Activated CD8-positive, alpha-beta memory T cell treated with anti-CD3 and anti-CD28 coated beads, Interleukin-2, amount 50 U/mL, for 4 hours (primary cell): ENCODE measurements at places on chromosomes 6 and 20.

GRCh38 chr6:157990321-157991066 is 8.8 kb downstream of the SYNJ2 start:
- peak; percentile 50 for DNase-seq

DNA sequence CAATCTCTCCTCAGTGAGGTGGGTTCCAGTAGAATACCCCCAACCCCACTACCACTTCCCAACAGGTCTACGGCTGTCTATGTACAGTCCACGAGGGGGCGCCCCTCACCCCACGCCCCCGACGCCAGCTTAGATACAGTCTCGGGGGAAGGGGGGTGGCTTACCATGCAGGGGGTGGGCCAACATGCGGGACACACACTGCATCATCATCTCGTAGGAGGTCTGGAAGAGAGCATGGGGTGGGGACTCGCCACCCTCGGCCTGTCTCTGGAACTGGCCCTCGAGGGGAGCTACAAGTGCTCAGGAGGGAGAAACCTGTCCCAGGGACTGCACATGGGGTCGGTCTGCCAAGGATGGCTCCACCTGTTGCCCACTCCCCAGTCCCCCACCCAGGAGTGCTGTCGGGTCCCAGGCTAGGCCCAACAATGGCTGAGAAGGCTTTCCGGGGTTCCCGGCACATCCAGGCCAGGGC is 8.5 kb downstream of the MTCH1 start:
- DNase-seq, result no peak

DNA sequence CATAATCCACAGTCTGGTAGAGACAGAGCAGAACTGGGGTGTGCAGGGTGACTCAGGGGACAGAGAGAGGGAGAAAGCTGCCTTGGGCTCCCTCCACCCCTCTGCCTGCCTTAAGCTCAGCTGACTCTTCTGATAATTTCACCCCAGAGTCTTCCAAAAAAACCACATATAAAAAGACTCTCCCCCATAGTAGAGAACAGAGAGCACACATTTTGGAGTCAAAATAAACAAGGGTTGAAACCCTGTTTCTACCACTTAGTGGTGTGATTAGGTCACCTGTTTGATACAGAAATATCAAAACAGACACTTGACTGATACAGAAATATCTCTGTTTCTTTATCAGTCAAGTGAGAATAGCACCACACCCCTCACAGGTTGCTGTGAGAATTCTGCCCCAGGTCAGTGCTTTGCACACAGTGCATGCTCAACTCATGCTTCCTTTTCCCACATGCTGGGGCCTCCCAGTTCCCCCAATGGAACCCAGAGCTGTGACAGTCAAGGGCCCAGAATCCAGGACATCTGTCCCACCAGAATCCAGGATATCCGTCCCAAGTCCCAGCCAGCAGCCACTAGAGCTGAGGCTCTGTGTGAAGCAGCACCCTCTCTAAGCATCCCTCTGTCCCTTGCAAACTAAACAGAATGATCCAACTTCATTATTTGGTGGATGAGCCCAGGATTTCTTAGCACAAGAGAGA is 1.2 kb downstream of the TREML2 start:
- no peak for DNase-seq

DNA sequence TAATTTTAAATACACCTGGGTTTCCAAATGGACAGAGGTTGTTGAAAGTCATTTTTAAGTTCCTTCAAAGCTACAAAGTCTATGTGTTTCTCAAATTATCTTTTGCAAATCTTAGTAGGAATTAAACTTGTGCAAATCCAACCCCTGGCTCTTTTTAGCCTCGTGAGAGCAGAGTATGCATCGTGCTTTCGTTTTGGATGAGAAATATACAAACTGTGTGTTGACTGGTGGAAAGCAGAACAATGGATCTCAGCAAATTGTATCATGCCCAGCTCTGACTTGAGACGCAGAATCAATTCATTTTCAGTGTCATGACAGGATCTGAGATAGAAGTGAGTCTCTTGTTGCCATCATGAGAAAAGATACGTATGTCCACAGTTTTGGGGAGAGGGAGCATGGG is 542.4 kb upstream of the FLRT3 start:
- DNase-seq, result no peak
